ENCODE measurements at places on chromosomes 5 and 9.

DNA sequence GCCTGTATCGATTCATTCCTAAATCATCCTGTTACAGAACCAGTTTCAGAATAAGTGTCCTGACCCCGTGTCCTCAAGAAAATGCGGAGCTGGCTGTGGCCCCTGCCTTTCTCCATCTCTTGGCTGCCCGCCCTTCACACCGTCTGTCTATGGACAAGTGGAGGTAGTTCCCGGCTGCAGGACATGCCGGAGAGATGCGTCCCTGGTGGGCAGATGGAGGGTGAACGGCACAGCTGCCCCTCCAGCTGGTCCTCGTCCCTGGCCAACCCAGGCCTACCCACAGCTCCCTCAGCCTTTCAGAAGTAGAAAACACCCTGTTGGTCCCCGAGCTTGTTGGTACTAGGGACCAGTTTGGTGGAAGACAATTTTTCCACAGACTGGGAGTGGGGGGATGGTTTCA is 14.8 kb upstream of the EXOC3 start:
- DNase-seq = no peak

GRCh38 chr5:81800797-81801196 is 49.9 kb upstream of the SSBP2 start:
- DNase-seq = no peak

DNA sequence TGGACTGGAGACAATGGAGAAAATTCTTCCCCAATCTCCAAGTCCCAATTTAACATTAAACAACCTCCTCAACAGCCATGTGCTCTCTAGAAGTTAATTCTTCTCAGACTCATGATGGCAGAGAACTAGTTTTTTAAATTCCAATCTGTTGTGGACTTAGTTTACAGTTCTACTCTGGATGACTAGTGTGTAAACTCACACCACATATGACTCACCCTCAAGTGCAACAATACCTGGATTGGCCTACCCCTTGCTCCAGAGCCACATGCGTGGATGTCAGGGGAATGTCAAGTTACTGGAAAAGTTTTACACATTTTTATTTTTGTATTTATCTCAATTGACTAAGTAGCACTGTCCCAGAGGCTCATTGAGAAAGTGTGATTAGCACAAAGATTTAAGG is 136.0 kb upstream of the EFNA5 start:
- DNase-seq = no peak

DNA sequence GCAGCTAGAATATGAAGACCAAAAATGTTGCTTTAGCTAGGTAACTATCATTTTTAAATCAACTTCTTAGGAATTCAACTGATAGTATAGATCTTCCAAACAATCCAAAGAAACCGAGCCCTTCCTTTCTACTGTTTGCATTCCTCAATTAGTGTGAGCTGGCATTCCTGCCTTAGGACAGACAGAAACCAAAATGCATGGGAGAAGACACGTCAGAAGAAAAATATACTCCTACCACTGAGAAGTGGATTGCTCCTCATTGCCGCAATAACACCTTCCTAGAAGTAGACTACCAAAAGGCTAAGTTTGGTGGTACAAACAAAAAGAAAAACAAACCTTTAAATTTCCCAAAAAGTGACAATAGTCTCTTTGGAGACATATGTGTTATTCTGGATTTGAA is 440.0 kb downstream of the SEMA5A start:
- no peak for DNase-seq

DNA sequence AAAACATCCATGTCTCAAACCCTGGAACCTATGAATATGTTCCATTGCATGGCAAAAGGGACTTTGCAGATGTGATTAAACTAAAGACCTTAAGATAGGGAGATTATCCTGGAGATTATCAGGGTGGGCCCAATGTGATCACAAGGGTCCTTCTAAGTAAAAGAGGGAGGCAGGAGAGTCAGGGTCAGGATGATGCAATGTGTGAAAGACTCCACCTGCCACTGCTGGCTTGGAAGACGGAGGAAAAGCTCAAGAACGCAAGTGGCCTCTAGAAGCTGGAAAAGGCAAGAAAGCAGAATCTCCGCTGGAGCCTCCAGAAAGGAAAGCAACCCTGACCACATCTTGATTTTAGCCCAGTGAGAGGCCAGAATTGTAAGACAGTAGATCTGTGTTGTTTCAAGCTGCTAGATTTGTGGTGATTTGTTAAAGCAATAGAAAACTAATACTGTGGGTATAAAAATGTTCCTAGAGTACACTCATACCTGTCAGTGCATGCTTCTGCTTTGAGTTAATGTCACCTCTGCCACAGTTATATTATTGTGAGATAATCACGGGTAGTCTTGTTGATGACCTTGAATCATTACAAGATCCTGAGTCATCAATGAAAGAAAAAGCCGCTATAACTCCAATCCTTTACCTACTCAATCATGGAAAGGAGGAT is 93.5 kb upstream of the TNPO1 start:
- no peak for DNase-seq

GRCh38 chr5:77972469-77973252 is 196.5 kb upstream of the TBCA start:
- no peak for DNase-seq

GRCh38 chr5:132799392-132799791 is 13.7 kb upstream of the SOWAHA start:
- DNase-seq = no peak

GRCh38 chr5:125987677-125988255 is 435.4 kb upstream of the GRAMD2B start:
- no peak for DNase-seq

GRCh38 chr9:136673975-136674785 is 11.5 kb downstream of the EGFL7 start:
- DNase-seq = no peak

- DNase-seq = no peak
These were observed 416.5 kb upstream of the KLF4 start for GRCh38 chr9:107906074-107906473.

DNA sequence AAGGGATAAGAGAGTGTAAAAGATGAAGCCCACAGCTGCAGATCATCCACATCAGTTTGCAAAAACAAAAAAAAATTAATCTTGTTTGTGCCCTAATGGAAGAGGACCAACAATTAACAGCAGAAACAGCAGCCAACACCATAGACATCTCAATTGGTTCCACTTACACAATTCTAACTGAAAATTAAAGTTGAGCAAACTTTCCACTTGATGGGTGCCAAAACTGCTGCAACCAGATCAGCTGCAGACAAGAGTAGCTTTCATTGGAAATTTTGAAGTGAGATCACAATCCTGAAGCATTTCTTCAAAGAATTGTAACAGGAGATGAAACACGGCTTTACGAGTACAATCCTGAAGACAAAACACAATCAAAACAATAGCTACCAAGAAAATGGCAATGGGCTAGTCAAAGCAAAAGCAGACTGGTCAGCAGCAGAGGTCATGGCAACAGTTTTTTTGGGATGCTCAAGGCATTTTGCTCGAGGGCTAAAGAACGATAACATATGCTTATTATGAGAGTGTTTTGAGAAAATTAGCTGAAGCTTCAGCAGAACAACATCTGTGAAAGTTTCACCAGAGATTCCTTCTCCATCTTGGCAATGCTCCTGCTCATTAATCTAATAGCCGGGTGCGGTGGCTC is 4.1 kb upstream of the RBM27 start:
- DNase-seq = no peak

DNA sequence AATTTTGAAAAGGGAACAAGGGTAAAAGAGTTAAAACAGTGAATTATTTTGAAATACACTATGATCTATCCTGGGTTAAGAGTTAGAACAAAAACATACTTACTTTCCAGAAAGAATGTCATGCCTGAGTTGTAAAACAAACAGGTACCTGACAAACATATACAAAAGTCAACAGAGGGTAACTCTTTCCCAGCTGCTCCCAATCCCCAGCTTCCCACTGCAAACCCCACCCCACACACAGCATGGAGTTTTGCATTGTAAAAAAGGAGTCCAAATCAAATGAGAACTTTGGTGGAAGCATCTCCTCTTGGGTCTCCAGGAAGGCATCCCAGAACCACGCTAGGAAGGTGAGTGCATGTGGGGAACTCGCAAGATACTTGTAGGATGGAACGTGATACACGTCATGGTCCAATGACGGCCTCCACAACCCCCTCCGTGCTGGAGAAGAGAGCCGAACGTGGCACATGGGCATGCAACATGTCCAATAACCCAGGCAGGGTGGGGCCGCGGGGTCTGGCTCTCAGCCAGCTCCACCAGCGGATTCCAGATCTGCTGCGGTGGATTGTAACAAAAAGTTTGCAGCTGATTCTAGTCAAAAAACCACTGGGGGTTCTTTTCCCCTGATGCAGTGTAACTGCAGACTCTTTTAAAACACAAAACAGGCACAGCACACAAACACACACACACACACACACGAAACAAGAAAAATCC is 55.8 kb downstream of the EPB41L4B start:
- no peak for DNase-seq

GRCh38 chr9:8726692-8727091 is 927.1 kb upstream of the DMAC1 start:
- no peak for DNase-seq

DNA sequence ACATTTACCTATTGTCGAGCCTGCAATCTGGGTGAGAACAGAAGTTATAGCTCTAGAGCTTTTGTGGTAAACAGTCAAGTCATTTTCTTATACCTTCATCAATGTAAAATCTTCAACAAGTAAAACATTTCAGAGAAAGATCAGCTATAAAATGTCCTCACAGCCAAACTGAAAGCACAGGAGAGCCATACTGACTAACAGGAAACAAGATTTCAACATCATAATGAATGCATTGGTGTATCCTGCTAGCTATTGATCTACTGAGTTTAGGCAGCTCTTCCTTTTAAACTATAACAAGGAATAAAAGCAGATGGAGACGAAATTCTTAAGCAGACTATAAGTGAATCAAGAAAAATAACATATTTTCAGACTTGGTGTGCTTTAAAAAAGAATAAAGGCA is 1522.9 kb upstream of the WWC1 start:
- DNase-seq = no peak

DNA sequence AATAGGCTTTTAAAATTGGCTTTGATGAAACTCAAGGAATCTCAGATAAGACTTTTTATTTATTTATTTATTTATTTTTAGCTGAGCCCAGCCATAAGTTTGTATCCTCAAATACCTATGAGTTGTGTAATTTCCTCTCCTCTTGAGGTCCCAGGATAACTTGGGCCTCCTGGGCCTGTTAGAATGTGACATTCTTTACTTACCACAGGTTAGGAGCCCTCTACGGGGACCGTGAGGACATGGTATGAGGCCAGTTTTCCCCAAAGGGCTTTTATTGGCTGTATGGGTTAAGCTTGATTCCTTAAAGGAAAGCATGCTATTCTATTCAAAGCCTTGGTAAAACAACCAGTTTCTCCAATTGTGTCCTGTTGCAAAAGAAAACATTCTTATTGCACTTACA is 16.9 kb downstream of the SHISAL2B start:
- DNase-seq = no peak

GRCh38 chr9:935348-935965 is 41.0 kb upstream of the DMRT3 start:
- DNase-seq = no peak

- DNase-seq = no peak
These were observed 18.9 kb upstream of the S1PR3 start for GRCh38 chr9:88972401-88972800.

DNA sequence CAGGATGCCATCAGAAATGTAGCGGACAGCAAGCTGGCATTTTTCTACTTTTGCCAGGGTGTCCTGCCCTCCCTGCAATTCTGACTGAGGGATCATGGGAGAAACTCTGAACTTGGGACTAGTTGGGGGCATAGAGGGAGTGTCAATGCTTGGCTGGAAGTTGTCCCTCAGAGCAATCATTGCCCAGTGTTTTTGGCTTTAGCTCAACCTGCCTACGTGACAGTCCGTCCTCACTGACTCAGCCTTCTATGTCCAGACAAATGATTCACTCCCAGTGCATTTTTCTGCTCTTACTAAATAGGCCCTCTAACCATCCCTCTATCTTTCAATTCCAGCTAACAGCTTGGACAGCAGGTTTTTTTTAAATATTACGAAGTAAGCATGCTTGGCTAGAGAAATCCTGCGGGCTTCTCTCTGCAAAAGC is 627.4 kb downstream of the TLR4 start:
- no peak for DNase-seq

- DNase-seq = no peak
These were observed 79.3 kb upstream of the LRRTM2 start for GRCh38 chr5:138954257-138955012.

DNA sequence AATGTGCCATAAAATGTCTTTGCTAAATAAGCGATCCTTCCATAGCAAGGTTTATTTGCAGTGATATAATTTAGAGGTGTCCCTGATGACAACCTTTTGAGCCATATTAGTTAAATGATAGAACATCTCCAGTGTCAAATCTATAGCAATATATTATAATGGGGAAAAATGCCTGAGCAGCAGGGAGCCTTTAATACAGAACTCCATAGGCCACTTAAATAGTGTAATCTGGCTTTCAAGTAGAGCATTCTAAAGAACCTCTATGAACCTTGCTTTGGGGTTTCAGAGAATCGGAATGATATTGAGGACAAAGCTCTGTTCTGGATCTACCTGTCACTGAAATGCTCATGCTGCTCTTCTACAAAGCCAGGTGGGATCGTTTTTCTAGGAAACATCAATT is 96.7 kb upstream of the MEF2C start:
- DNase-seq = no peak

DNA sequence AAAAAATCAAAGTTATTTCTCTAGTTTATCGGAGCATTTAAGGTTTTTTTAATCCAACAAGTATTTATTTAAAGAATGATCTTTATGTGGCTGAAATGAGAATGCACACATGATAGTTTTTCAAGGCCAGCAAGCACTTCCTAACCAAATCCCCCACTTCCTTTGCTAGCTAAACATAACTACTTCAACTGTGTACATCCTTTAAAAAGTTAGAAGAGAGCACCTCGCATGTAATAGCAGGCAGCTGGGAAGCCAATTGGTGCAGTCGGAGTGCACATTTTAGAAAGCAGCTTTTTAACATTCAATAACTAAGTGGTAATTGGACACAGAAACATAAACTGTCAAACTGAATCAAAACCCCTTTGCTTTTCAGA is 245.7 kb downstream of the BNC2 start:
- DNase-seq = no peak

DNA sequence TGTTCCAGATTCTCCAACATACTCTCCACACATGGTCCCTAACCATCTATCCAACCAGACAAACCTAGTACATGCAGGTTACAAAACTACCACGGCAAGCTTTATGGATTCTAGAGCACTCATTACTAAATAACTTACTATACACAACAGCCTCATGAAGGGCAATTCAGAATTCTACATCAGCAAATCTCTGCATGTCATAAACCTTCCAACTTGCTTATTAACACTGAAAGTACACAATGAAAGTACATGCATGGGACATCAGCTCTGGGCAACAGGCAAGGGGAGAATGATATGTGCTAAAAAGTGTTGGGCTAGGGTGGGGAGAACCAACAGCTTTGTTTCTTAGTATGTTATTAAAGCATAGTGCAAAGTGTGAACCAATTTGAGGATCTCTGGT is 70.4 kb downstream of the TLE1 start:
- no peak for DNase-seq

DNA sequence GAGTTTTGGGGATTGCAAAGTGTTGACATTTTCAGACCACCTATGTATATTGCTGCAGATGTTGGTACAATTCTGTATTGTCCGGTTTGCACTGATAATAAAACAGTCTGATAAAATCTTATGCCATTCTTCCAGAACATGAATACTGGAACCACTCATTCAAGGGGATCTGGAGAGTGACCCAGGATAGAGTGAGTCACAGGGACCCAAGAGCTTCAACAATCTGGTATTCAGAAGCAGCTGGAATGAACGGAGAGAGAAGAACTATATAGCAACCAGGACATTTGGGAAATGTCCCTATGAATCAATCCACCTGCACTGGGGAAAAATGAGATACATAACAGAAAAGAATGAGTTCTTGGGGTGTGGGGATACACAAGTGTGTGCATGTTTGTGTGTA is 73.3 kb downstream of the SH3TC2 start:
- no peak for DNase-seq

- no peak for DNase-seq
These were observed 109.4 kb downstream of the FEM1C start for GRCh38 chr5:115435065-115435777.

Measured in tibial artery (tissue), 4 donors.